ENCODE measurements at places on chromosomes 2 and 18.

DNA sequence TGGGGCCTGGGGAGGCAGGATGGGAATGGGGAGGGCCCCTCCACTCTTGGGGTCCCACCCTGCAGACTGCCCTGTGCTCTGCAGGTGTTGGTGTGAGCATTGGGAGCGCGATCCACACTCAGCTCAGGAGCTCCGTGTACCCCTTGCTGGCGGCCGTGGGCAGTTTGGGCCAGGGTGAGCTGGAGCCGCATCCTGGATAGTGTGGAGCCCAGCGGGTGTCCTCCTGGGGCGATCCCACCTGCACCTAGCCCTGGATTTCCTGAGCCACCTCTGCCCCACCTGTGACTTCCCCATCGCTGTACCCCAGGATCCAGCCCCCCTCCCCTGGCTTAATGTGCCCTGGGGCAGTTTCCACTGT lies 2.6 kb downstream of the PROM2 start:
- H3K27me3 ChIP-seq = no peaks in the 10 kb centered on the region
- H3K4me3 ChIP-seq = no peak overlapping the region
- no peak overlapping the region for H3K27ac ChIP-seq

- no peaks in the 10 kb centered on the region for H3K27me3 ChIP-seq
- H3K27ac ChIP-seq = no peak overlapping the region
- H3K4me3 ChIP-seq = no peak overlapping the region
- no peaks in the 10 kb centered on the region for H3K36me3 ChIP-seq
These were observed 34.1 kb downstream of the RASGRP3 start for GRCh38 chr2:33510586-33510968.

DNA sequence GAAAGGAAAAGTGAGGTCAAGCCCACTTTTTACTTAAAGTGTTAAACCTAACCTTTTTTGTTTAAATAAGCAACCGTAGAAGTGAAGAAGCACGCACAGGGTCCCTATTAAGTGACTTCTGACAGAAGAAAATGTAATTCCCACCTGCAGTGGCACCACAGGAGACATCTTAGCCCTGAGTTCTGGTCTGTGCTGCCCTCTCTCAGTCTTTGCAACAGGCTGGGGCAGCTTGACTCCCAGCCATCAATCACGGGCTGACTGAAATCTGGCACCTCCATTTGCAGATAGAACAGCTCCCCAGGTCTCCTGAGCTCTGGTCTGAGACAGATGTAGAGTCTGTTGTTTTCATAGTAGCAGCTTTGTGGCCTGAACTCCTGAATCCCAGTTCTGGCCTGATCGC lies 170.0 kb downstream of the LTBP1 start:
- DNase-seq = no peak
- no peaks in the 10 kb centered on the region for H3K27me3 ChIP-seq
- H3K4me1 ChIP-seq = no peaks in the 10 kb centered on the region
- no peaks in the 10 kb centered on the region for H3K36me3 ChIP-seq

DNA sequence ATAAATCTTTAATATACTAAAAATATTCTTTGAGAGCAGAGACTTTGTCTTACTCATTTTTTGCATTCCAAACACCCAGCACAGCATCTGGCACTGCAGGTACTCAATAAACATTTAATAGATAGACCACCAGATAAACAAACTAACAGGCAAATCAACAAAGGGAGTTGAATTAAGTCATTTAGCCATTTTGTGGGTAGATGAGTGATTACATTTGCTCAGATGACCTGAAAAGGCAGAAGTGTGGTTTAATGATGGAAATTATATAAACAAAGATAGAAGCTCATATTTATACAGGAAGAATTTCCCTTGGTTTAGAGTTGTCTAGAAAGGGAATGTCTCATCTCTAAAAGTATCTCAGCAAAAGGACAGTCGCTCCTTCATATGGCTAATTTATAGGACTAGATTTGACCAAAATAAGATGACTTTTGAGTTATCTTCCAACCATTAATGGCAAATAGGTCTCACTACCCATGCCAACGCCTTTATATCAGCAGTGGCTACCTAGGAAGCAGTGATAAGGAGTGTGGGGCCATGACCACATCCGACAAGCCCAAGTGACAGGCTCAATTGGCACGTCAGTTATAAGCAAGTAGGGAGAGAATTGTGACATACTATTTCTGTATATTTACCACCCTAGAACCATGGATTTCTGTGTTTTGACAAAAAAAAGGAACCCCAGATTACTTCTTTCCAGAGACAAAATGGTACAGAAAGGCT lies 173.5 kb downstream of the ATAD2B start:
- H3K4me1 ChIP-seq = peaks cover 16% of the 10 kb centered on the region
- H3K4me3 ChIP-seq = no peak overlapping the region
- peaks cover 11% of the 10 kb centered on the region for H3K36me3 ChIP-seq
- no peaks in the 10 kb centered on the region for H3K27me3 ChIP-seq
- DNase-seq = no peak

DNA sequence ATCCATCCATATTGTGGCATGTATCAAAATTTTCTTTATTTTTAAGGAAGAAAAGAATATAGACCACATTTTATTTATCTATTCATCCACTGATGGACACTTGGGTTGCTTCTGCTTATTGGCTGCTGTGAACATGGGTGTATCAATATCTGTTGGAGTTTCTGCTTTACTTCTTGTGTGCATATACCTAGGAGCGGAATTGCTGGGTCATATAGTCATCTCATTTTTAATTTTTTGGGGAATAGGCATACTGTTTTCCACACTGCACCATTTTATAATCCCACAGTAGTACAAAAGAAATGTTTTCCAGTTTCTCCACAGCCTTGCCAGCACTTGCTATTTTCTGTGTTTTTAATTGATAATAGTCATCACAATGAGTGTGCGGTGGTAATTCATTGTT lies 197.2 kb downstream of the ACKR3 start:
- DNase-seq = no peak
- peaks cover 56% of the 10 kb centered on the region for H3K27me3 ChIP-seq
- no peaks in the 10 kb centered on the region for H3K4me1 ChIP-seq
- no peak overlapping the region for H3K27ac ChIP-seq
- H3K36me3 ChIP-seq = no peaks in the 10 kb centered on the region

GRCh38 chr2:58620093-58620492 lies 379.0 kb upstream of the FANCL start:
- no peaks in the 10 kb centered on the region for H3K27me3 ChIP-seq
- H3K36me3 ChIP-seq = no peaks in the 10 kb centered on the region
- H3K4me3 ChIP-seq = peak overlapping the region; percentile 36
- H3K27ac ChIP-seq = peak overlapping the region; percentile 87
- H3K4me1 ChIP-seq = peaks cover 54% of the 10 kb centered on the region

GRCh38 chr18:47280121-47280520 lies 28.7 kb upstream of the SKOR2 start:
- H3K27me3 ChIP-seq = peaks cover 91% of the 10 kb centered on the region
- H3K36me3 ChIP-seq = no peaks in the 10 kb centered on the region
- H3K4me3 ChIP-seq = no peak overlapping the region
- no peak for DNase-seq
- H3K4me1 ChIP-seq = no peaks in the 10 kb centered on the region

GRCh38 chr2:42696987-42697386 lies 66.9 kb downstream of the OXER1 start:
- no peaks in the 10 kb centered on the region for H3K27me3 ChIP-seq
- no peak for DNase-seq
- H3K4me1 ChIP-seq = no peaks in the 10 kb centered on the region
- H3K4me3 ChIP-seq = no peak overlapping the region

- peaks cover 7% of the 10 kb centered on the region for H3K36me3 ChIP-seq
- H3K27me3 ChIP-seq = no peaks in the 10 kb centered on the region
- H3K27ac ChIP-seq = no peak overlapping the region
- peaks cover 43% of the 10 kb centered on the region for H3K4me1 ChIP-seq
- DNase-seq = no peak
- no peak overlapping the region for H3K4me3 ChIP-seq
These were observed 80.3 kb downstream of the CD28 start for GRCh38 chr2:203786549-203787351.

DNA sequence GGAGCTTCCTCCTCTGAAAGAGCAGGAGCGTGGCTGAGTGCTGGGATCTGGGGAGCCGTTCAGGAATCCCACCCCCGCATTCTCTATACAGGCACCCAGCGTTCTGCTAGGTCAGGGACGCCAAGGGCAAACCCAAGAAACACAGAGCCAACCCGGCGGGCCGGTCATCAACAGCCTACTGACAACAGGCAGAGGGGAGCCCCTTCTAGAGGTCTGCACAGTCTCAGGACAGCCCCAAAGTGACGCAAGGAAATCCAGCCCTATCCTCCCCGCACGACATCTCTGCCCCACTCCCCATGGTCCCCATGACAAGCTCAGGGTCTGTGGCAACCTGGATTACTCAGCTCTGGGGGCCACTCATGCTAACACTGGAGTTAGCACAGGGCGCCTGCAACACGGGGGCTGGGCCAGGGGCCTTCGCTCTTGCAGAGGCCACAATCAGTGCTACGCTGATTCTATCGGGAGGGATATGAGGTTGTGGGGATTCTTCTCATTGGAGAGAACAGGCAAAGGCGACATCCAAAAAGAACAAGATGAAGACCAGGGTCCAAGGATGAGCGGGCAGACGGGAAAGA lies 81.6 kb downstream of the PXDN start:
- H3K4me1 ChIP-seq = no peaks in the 10 kb centered on the region
- H3K4me3 ChIP-seq = no peak overlapping the region
- no peaks in the 10 kb centered on the region for H3K27me3 ChIP-seq
- DNase-seq = no peak
- no peaks in the 10 kb centered on the region for H3K36me3 ChIP-seq

GRCh38 chr2:45339253-45339652 lies 271.8 kb downstream of the SRBD1 start:
- H3K27me3 ChIP-seq = peaks cover 51% of the 10 kb centered on the region
- no peaks in the 10 kb centered on the region for H3K4me1 ChIP-seq
- H3K27ac ChIP-seq = no peak overlapping the region
- no peak for DNase-seq
- no peak overlapping the region for H3K4me3 ChIP-seq

DNA sequence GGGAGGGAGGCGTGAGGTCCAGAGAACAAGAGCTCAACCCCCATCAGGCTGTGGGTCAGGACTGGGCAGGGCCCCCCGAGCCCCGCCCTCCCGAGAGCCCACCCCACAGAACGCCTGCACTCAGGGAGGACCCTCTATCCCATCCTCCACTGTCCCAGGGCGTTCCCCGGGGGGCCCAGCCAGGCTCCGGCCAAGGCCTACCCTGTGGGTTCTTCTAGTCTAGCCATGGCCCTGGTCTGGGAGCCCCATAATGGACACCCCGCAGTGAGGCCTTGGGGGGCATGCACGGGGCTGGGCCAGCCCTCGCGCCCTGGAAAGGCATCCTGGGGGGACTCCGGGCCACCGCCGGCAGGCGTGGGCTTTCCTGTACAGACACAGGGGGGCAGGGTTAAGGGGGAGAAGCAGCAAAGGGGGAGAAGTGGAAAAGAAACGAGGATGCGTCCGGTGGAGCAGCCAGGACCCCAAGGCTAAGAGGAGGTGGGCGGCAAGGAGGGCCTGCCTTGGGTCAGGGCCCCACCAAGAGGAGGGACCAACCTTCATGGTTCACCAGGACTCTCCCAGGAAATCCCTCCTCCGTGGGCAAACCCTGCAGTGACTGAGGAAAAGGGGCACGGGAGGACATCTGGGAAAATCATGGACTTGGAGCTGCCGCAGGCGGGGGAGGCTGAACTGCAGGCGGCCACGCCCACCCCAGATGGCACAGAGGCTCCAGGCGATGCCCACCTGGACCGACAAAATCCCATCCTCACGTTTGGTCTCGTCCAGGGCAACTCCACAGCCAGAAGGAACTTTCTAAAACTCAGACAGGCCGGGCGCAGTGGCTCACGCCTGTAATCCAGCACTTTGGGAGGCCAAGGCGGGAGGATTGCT lies 2.7 kb upstream of the CROCC2 start:
- H3K27ac ChIP-seq = no peak overlapping the region
- H3K27me3 ChIP-seq = peaks cover 40% of the 10 kb centered on the region
- no peak for DNase-seq
- H3K36me3 ChIP-seq = no peaks in the 10 kb centered on the region
- H3K4me3 ChIP-seq = no peak overlapping the region
- H3K4me1 ChIP-seq = peaks cover 19% of the 10 kb centered on the region

GRCh38 chr2:110837446-110838409 lies 105.4 kb downstream of the ACOXL start:
- no peaks in the 10 kb centered on the region for H3K36me3 ChIP-seq
- H3K4me1 ChIP-seq = no peaks in the 10 kb centered on the region
- no peak for DNase-seq
- peaks cover 30% of the 10 kb centered on the region for H3K27me3 ChIP-seq
- H3K4me3 ChIP-seq = no peak overlapping the region
- H3K27ac ChIP-seq = no peak overlapping the region

GRCh38 chr18:10015288-10015701 lies 101.5 kb downstream of the VAPA start:
- peak; percentile 47 for DNase-seq
- H3K27ac ChIP-seq = peak overlapping the region; percentile 82
- no peaks in the 10 kb centered on the region for H3K36me3 ChIP-seq
- no peaks in the 10 kb centered on the region for H3K27me3 ChIP-seq
- H3K4me1 ChIP-seq = peaks cover 43% of the 10 kb centered on the region

DNA sequence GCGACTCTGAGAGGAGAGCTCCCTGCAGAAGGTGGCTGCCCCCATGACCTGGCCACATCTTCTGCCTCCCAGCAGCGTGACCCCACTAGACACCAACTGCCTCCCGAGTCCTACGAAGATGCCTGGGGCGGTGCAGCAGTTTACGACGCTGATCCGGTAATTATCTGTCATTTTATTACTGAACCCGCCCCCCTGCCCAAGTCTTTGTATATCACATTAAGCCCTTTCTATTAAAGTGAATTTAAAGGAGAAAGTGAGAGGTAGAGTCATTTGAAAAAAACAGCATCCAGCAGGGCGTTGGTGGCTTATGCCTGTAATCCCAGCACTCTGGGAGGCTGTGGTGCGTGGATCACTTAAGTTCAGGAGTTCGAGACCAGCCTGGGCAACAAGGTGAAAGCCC lies 33.4 kb downstream of the ABCG8 start:
- H3K4me3 ChIP-seq = no peak overlapping the region
- DNase-seq = no peak
- H3K36me3 ChIP-seq = no peaks in the 10 kb centered on the region
- H3K27me3 ChIP-seq = peaks cover 67% of the 10 kb centered on the region
- no peak overlapping the region for H3K27ac ChIP-seq
- no peaks in the 10 kb centered on the region for H3K4me1 ChIP-seq

DNA sequence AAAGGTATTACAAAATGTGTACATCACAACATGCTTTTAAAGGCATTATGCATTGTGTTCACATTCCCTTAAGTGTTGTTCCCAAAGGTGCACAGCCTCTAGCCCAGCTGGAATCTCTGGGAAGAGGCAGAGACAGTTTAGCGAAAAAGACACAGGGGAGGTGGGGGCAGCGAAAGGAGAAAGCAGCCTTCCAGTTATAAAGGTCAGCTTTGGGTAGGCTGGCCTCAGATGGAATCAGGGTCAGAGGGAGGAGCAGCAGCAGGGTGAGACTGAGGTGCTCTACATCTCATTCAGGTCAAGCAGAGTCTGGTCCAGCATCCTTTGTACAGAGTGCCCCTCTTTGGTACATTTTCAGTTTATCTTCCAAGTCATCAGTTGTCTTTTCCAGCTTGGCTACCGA lies 68.6 kb downstream of the ASXL2 start:
- no peak overlapping the region for H3K4me3 ChIP-seq
- DNase-seq = no peak
- no peaks in the 10 kb centered on the region for H3K27me3 ChIP-seq
- peaks cover 11% of the 10 kb centered on the region for H3K36me3 ChIP-seq
